Common myeloid progenitor, CD34-positive (primary cell): ENCODE measurements at places on chromosomes 13 and 19.

- DNase-seq = no peak
Observed at GRCh38 chr19:38145623-38146022, 78.4 kb downstream of the DPF1 start.

DNA sequence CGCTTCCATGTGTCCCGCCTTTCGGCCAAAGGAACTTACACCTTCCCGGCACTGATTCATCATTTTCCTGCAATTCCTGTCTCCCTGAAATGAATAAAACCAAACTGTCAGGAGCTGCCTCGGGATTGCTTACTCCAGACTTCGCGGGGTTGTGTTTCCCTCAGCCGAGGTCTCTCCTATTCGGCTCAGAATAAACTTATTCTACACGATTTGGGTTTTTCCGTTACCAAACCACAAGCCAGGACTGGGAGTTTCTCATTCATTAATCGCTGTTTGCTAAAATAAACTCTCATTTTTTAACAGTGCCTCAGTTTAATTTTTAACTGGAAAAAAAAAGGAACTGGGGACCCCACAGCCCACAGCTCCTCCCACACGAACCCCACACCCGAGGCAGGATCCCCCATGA lies 667 bp downstream of the ZNF878 start:
- DNase-seq = no peak

- no peak for DNase-seq
Observed at GRCh38 chr19:43596842-43597461, 557 bp downstream of the ZNF576 start.

DNA sequence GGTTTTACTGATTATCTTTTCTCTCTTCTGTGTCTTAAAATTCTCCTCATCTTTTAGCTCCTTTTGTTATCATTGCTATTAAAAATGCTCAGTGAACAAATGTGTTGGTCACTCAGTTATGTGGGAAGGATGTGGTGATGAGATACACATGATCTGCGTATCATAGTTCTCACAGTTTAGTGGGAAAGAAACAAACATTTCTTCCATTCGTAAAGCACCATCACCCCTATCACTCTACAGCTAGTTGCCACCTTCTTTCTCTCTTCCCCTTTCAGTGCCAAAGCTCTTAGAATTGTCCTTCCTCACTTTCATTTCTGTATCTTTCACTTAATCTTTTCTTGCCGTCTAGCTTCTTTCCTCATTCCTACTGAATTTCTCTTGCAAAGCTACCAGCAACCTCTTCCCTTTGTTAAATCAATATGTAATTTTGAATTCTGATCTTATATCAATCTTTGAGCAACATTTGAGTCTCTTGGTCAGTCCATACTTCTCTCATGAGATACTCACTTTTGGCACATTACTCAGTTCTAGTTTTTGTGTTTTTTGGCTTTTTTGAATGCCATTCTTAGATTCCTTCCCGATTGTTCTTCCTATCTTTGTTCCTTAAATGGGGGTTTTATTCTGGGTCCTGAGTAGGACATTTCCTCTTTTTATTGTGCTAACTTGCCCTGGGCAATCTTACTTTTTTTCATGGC lies 122.3 kb downstream of the PCCA start:
- DNase-seq = no peak

- DNase-seq = peak; percentile 66
Observed at GRCh38 chr13:50923272-50923671, 13.7 kb downstream of the RNASEH2B start.

GRCh38 chr13:93355094-93355493 lies 128.5 kb downstream of the GPC6 start:
- no peak for DNase-seq

GRCh38 chr19:29781386-29782259 lies 30.2 kb upstream of the CCNE1 start:
- DNase-seq = no peak

- DNase-seq = no peak
Observed at GRCh38 chr13:24166561-24166960, 6.0 kb downstream of the SPATA13 start.

GRCh38 chr13:49652355-49653305 lies 24.3 kb downstream of the ARL11 start:
- DNase-seq = peak; percentile 67
